Stimulated activated CD8-positive, alpha-beta memory T cell treated with anti-CD3 and anti-CD28 coated beads, Interleukin-2, amount 100 ng/mL, for 48 hours (primary cell): ENCODE measurements at places on chromosomes 1 and 21.

DNA sequence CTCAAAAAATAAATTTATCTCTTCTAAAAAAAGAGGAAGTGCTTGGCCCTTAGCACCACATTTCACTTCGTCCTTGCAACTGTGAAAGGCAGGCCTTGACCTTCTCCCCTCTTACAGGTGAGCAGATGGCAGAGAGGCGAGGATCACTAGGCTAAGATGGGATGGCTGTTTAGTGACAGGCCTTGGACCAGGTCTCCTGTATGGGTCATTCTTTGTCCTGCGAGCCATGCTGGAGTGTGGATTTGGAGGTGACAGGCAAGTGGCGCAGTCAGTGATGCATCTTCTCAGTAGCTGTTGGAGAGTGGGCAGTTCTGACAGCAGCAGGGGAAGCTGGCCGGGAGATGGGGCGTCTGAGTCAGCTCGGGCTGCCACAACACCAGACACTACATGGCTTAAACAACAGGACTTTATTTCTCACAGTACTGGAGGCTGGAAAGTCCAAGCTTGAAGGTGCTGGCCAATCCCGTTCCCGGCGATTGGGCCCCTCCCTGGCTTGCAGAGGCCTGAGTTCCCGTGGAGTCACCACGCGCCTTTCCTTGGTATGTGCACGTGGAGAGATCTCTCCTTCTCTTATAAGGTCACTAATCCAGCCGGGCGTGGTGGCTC, 16.5 kb downstream of the SLC27A3 start:
- DNase-seq: peak; percentile 28

GRCh38 chr1:6819246-6820040, 34.2 kb downstream of the CAMTA1 start:
- DNase-seq: no peak

DNA sequence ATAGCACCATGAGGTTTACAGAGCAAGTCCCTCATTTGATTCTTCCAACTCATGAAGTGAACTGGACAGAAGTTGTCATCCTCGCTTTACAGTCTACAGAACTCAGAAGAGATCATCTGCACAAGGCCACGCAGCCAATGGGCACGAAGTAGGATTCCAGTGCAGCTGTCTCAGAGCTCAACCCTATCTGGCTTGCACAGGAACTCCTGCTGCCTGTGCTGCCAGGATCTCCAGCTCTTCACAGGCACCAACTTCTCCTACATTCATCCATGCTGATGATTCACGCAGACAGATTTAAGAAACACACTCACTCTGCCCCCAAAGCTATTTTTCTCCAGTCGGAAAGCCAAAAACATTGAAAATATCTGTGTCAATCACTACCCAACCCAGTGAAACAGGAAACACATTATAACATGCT, 157.0 kb downstream of the RERE start:
- DNase-seq: no peak

GRCh38 chr1:51567653-51568052, 48.6 kb upstream of the EPS15 start:
- no peak for DNase-seq

- DNase-seq: no peak
Observed at GRCh38 chr1:56448529-56449300, 130.6 kb downstream of the PLPP3 start.

- no peak for DNase-seq
Observed at GRCh38 chr1:241440904-241441303, 78.7 kb downstream of the FH start.

GRCh38 chr1:59242370-59242769, 54.5 kb upstream of the FGGY start:
- no peak for DNase-seq

- DNase-seq: no peak
Observed at GRCh38 chr1:230423951-230424350, 2.2 kb downstream of the PGBD5 start.

- no peak for DNase-seq
Observed at GRCh38 chr1:173863224-173864161, 4.3 kb downstream of the GAS5 start.

GRCh38 chr1:6582370-6582769, 2.6 kb downstream of the ZBTB48 start:
- no peak for DNase-seq
